A172 (cell line): ENCODE measurements at places on chromosomes 3 and 15.

DNA sequence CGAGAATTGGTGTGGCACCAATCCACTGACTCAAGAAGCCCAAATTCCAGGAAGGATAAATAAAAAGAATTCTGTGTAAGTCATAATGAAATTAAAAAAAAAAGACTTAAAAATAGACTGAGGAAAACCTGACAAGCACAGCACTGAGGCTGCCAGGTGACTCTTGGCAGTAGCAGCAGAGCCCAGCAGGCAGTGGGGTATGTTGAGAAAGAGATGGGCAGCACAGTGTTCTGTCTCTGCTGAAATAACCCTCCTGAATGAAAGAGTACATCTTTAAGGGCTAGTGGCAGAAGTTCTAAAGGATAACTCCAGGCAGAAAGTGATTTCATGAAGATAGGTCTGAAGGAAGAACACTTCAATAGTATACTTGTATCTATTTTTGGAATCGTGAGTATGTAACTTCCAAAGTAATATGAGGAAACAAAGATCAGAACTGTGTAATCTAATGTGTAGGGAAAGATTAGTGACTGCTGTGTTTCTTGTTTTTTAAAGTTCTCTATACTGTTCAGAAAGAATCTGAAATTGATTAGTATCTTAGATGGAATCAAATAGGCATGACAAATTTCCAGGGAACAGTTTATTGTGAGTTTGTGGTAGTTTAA lies 75.9 kb downstream of the RAB7A start:
- DNase-seq, result no peak

DNA sequence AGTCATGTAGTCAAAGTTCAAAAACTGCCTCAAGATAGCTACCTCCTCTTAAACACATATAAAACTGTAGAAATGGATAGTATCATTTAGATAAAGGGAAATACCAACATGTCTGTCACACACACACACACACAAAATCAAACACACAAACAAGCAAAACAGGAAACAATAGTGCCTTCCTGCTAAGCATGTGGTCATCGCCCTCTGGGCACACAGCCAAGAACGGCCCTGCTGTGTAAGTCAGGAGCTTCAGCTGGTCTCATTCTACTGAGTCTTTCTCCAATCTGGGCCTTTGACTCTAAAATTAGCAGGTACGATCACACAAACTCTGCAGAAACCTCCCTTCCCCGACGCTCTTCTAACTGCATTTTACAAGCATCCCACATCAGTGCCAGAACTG lies 272.2 kb upstream of the CHRNA7 start:
- DNase-seq, result peak; percentile 10

DNA sequence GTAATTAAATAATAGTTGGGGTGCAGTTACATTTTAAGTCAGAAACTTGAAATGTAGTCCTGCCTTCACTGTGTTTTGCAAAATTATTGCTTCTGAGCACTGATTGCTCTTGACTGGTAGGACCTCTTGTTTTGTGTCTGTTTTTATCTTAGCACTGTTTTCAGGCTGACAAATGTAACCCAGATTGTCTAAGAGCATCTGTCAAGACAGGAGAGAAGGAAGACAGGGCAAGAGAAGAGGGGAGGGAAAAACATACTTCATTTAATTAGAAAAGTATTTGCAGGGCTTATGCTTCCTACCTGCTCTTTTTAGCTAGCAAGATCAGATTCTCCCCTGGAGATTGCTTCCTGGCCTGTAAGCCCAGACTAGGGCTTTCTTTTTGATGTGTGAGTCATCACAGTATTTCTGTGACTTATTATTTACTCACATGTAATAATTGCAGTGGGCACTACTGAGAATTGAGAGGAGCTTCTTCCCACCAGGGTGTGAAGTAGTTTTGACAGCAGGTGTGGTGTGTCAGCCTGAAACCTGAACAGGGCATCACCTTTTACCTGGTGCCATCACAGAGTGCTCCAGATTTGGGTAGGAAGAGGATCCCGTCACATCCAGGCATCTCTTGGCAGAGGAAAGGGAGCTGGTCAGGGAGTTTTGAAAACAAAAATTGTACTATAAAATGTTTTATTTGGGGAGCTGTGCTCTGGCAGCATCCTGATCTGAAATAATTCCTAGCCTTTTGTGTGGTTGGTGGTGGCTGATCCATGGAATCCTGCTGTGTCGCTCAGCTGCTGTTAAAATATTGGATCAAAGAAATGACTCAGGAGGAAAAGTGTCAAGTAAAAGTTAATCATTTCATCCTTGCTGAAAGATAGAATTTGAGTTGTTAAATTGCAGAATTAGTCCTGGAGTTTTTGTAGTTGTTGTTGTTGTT lies 98.2 kb downstream of the TMEM108 start:
- DNase-seq, result peak; percentile 28

DNA sequence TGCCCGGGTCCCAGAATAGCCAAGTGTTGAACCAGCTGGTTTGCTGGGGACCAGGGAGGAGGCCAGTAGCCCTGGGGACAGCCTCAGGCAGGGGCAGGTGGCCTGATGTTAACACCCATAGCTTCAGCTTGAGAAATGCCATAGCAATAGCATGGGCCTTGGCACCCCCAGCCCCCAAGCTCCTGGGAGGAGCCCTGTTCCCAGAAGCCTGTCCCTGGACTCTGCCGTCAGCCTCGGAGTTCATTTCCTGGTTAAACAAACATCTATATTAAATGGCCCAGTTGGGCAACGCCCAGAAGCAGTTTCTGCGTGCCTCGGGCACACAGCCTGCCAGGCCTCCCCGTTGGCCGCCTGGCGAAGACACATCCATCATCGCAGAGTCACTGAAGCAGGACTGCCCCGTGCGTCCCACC lies 58.2 kb downstream of the FGD5 start:
- peak; percentile 70 for DNase-seq

- no peak for DNase-seq
These were observed 17.7 kb upstream of the FGD5 start for GRCh38 chr3:14801031-14801430.

DNA sequence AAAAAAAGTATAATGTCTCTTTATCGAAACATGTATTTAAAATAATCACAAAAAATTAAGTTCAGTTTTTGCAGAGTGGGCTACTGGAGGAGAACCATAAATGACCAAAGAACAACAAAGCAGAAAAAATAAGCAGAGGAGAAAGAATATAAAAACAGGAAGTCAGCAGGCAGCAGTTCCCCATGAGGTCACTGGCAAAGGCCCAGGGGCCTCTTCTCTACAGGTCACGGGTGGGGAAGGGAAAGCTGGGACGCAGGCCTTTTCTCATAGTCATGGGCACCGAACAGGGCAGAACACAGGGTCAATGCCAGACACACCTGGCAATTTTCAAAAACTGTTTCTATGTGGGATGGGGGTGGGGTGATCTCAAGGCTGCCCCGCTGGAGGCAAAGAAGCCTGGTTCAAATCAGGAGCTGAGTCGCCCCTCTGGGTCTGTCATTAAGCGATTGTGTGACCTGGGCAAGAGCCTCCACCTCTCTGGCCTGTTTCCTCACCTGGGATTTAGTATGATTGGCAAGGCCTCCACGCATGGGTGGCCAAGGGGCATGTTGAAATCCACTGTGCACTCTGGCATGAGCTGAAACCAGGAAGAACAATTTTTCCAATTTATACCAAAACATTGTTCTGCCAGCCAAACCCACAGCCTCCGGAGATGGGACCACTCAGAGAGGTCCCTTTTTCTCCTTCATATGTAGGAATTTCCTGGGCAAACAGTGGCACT lies 43.8 kb upstream of the UACA start:
- DNase-seq, result no peak

GRCh38 chr3:3726549-3726948 lies 72.7 kb upstream of the LRRN1 start:
- no peak for DNase-seq
